ENCODE measurements at places on chromosomes 11 and 22.
A peak's percentile ranks its signal among the peaks of the same experiment; 100 is the strongest.

DNA sequence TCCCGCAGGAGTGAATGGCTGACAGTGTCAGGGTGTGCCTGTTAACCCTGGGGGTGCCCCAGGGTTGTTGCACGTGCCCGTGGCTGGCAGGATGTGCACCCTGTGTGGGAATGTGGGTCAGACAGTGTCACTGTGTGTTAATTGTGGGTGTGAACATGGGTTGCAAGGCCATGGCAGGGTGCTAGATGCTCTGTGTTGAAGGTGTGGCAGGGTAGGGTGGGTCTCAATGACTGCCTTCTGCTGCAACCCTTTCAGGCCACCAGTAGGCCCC, 8.3 kb downstream of the RIN1 start:
- DNase-seq, result peak; percentile 29

DNA sequence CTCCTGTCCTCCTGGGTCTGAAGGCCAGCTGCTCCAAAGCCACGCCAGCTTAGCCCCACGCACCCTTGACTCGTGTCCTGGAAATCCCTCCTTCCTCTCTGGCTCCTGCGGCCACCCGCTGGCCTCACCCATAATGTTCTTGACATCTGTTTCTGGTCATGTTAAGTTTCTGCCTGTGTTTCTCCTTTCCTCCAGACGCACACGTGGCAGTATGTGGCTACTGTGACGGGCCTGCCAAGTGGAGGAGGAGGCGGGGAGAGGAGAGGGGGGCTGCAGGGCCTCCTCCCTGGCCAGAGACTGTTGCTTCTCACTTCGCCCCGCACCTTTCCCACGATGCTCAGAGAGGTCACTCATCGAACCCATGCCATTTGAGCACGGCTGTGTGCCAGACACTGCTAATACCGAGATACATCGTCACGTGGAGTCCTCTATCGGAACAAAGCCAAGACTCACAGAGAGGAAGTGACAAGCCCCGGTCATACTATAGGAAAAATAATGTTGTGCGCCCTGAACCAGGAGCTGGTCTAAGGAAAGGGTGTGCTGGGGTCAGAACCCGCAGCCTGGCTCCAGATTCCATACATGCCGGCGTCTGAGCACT, 11.5 kb downstream of the C1QTNF6 start:
- DNase-seq, result no peak

DNA sequence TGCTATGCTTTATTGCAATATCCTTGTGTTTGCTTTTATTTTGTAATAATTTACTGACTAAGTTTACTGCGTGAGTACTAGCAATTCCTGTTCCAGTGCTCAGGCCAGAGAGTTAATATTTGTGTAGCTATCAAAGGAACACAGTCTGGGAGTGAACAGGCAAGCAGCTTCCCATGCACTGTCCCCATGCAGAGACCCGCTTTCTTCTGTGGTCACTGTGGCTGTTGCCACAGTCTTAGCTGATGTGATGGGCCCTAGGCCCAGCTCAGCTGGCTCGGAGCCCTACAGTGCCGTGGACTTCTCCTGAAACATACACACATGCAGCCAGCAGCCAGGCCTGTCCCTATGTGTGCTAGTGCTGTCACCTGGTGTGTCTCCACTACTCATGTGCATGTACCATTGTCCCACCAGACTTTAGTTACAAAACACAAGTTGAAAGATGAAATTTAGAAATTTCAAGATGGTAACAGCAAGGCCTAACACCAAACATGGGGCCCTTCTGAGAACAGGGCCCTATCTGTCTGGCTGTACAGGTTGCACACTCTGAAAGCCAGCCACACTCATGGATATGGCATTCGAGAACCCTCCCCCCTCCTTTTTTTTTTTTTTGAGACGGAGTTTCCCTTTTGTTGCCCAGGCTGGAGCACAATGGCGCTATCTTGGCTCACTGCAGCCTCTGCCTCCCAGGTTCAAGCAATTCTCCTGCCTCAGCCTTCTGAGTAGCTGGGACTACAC, 12.3 kb upstream of the SCUBE2 start:
- no peak for DNase-seq

DNA sequence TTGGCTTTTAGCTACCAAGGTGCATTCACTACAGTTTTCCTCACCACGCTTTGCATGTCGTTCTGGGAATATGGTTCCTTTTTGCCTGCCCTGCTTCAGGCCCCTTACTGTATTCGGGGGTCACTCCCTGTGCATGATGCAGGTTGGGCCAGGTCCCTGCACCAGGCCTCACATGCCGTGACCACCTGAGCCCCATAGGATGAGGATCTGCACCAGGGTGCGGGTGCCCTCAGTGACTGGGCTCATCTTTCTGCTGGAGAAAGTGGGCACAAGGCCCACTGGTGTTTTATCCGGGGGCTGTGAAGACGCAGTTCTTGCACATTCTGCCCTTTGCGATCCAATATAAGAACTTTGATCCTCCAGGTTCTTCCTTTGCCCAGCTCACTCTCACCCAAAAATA, 45.7 kb upstream of the CABP7 start:
- DNase-seq, result no peak

- no peak for DNase-seq
Observed at GRCh38 chr22:17192186-17192585, 27.0 kb downstream of the ADA2 start.

DNA sequence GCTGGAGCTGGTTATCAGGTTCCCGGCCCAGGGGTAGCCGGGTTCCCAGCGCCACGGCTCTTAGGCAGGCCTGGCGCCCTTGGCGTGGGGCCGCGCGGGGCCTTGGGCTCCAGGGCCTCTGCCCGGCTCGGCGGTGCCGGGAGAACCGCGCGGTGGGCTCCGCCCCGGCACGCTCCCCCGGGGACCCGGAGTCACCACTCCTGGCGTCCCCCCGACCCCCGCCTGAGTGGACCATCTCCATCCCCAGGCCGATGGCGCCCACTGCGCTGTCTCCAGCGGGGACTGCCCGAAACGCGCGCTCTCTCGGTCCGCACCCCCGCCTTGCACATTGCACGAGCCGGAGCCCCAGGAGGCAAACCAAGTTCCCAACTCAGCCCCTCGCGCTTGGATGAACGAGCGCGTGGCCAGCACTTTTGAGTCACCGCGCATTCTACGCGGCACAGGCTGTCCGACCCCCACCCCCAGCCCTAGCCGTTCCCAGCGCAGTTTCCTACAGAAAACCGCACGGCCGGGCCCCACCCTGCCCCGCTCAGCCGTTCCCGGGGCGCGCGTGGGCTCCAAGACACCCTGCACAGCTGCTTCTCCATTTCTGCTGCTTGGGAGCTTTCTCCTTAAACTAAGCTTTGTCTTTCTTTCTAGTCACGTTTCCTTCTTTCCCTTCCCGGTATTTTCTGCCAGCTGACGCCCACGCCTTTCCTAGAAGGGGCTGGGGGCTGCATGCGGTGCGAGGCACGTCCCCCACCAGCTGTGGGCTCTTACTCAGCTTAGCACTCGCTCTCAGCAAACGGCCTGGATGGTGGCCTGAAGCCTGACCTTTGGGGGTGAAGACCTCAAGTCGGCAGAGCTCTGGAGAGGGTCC, 650 bp upstream of the CHID1 start:
- DNase-seq, result peak; percentile 33

- DNase-seq, result no peak
Observed at GRCh38 chr11:118010738-118011461, 24.7 kb downstream of the IL10RA start.

DNA sequence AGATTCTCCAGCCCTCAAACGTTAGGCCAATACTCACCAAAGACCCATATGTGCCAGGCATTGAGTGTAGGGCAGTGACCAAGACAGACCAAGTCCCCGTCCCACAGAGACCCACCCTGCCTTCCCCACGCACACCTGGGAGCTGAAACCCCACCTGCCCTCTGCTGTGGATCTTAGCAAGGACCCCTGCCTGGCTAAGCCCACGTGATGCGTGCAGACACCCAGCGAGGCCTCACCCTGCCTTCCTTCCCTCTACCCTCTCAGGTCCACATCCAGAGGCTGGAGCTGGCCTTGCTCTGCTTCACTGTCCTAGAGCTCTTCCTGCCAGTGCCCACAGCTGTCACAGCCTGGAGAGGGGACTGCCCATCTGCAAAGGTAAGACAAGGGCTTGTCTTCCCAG, 10.2 kb downstream of the MS4A10 start:
- no peak for DNase-seq

- DNase-seq, result no peak
Observed at GRCh38 chr22:31230155-31230870, 18.2 kb downstream of the LIMK2 start.

DNA sequence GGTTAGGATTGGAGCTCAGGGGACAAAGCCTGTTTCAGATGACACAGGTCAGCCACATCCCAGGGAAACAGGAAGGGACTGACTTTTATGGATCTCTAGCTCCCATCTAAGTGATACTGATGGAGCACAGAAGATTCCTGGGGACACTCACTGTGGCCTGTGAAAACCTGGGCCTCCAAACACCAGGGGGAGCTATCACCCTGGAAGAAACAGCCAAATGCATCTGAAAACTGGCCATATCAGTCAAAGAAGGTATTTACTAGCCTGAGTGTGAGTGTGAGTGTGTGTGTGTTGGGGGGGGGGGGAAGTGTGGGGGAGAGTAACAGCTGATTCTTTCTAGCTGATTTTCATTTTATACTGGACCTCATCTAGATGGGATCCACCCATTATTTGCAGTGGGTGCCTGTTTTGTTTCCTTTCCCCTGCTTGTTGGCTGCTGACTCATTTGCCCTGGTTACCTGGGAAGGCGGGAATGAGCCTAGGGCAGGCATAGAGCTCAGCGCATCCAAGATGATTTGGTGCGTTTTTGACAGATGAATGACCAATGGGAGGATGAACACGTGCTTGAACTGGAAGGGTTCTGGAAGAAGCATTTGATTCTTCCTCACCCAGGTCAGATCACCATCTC, 284.0 kb downstream of the KIRREL3 start:
- peak; percentile 33 for DNase-seq

- DNase-seq, result no peak
Observed at GRCh38 chr11:45361551-45361950, 75.4 kb upstream of the SYT13 start.

- DNase-seq, result no peak
Observed at GRCh38 chr11:69494851-69495250, 13.4 kb downstream of the LINC01488 start.

GRCh38 chr11:41394521-41395195, 64.8 kb downstream of the LRRC4C start:
- DNase-seq, result no peak

- no peak for DNase-seq
Observed at GRCh38 chr11:128343135-128343514, 244.2 kb downstream of the ETS1 start.

GRCh38 chr11:122642971-122643370, 12.6 kb upstream of the UBASH3B start:
- no peak for DNase-seq

GRCh38 chr11:128457874-128458273, 129.5 kb downstream of the ETS1 start:
- DNase-seq, result no peak

DNA sequence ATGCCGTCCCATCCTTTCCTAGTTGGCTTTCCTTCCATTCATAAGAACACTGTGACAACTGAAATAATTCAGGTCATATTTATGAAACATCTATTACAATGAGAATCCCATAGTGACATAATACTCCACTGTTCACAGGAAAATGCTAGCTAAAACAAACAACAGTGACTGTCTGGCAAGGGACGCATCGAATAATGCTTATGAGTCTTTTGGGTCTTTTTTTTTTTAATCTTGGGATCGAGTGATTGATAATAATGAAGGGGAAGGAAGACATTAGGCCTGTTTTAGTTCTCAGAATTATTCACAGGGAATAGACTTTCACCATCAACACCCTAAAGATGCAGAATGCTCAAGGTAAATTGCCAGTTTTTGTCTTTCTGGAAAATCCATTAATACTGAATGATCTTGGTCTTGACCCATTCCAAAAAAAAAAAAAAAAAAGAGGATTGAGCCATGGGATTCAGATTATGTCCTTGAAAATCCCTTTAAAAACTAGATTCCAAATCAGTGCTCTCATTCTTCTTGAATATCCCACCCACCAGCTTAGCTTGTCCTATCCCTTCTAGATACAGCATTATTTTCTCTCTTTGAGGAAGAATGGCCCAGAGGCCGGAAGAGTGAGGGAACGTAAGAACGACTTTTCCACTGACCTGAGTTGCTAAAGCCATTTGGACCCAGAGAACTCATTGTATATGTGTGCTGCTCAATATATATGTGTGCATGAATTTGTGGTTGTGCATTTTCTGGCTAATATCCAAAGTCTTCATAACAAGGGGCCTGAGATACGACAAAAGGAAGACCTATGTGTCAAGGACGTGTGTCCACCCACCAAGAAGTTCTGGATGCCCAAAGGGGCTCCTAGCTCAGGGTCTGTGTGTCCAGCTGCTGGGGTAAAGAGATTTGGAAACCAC, 35.2 kb upstream of the CREB3L1 start:
- no peak for DNase-seq

GRCh38 chr11:59754494-59754858, 700 bp upstream of the STX3 start:
- peak; percentile 24 for DNase-seq

GRCh38 chr22:34946339-34946985, 119.5 kb upstream of the ISX start:
- DNase-seq, result no peak

DNA sequence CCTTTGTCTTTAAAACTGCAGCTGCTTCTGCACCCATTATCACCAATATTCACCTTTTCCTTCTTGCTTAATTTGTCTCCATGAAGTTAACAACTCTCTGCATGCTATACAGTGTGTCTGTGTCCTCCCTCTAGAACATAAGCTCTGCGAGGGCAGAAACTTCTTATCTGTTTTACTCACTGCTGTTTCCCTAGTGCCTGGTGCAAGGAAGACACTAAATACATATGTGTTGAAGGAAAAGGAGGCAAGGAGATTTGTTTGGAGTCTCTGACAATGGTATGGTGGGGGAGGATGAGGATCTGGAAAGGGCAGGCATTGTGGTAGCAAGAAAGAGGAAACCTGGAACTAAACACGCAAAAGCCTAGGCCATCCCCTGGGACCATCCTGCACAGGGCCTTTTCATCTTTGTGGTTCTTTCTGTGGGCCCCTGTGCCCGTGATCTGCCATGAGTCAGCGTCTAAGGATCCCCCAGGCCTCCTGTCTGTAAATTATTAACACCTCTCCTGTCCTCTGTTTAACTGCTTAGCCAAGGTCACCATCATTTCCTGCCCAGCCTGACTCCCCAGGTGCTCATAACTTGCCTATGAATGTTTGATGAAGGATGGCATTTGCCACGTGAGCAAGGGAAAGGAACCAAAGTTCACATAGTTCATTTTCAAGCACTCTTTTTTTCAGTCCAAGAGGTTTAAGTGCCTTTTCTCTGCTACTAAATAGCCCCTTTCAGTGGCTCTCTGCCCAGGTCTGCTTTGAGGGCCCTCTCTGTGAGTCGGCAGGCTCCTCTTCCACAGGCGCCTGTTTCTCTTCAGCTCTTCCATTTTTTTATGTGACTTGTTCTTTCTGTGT, 131.1 kb downstream of the RASSF10 start:
- DNase-seq, result no peak

DNA sequence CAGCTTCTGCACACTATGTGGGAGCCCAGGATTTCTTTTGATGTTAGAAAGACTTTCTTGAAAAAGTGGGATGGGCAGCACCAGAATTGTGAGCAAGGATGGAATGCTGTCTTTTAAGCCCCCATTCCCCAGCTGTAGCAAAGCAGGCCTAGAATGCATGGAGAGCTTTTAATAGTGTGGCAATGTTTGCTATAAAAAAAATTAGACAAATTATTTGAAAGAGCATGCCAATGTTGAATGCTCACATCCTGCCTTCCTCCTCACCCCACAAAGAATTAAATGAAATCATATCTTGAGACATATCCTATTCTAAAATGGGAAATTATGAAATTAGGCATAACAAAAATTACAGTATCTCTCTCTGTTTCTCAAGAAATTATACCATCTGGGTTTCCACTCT, 154.7 kb downstream of the C11orf91 start:
- DNase-seq, result no peak

- no peak for DNase-seq
Observed at GRCh38 chr22:29493636-29494035, 13.6 kb downstream of the NEFH start.

GRCh38 chr11:48307760-48308386, 1.9 kb downstream of the OR4S1 start:
- peak; percentile 79 for DNase-seq

Measured in activated CD4-positive, alpha-beta T cell treated with anti-CD3 and anti-CD28 coated beads, Interleukin-2, amount 10 ng/mL, durations not matched to agents 7 days and 5 days (primary cell).